ENCODE measurements at places on chromosomes 12 and 14.

DNA sequence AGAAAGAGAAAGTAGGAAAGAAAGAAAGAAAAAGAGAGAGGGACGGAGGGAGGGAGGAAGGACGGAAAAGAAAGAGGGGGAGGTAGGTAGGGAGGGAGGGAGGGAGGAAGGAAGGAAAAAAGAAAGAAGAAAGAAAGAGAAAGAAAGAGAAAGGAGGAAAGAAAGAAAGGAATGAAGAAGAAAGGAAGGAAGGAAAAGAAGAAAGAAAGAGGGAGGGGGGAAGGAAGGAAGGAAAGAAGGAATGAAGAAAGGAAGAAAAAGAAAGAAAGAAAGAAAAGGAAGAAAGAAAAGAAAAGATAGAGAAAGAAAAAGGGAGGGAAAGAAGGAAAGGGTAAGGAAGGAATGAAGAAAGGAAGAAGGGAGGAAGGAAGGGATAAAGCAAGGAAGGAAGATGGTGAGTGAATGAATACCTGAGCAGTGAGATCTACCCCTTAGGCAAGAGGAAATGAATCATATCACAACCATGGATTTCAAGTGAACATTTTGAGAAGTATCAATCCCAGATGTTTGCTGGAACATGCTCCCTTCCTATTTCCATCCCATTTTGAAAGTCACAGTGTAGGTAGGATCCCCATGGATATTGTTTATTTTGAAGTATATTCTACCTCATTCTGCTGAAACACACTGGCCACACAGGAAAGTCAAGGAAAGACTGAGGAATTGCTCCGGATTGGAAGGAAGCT lies 639.4 kb upstream of the TBX3 start:
- no peak for DNase-seq

- DNase-seq, result no peak
These were observed 8.7 kb downstream of the KITLG start for GRCh38 chr12:88571543-88571942.

DNA sequence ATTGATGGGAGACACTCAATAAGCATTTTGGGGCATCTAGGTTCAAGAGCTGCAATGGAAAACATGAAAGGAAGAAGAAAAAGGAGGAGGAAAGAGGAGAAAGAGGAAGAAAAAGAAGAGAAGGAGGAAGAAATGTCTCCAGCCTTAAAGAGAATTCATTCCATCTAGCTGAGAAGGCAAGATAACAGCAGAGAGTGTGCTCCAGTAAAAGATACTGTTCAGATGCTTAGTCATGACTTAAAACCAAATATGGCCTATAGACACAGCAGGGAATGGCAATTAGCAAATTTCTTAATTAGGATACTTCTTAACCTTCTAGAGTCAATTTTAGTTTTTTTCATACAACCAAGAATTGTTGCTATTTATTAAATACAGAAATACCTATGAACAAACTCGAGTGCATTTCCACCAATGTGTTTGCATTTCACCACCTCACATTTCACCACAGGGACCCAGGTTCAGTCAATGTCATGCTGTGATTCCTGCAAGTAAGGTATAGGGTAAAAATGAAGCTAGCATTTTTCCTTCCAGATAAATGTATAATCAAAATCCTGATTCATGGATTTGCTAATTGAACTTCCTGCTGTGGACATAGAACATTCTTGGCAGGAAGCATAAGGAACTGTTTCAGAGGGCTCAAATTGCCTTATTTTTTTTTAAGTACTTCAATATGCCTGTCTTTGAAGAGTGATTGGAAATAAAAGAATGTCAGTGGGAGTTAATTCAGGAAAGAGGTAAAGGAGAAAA lies 177.8 kb downstream of the RPS29 start:
- DNase-seq, result no peak

GRCh38 chr14:93281937-93282336 lies 50.9 kb downstream of the BTBD7 start:
- no peak for DNase-seq

GRCh38 chr12:57850854-57851430 lies 4.4 kb upstream of the CTDSP2 start:
- DNase-seq, result no peak

GRCh38 chr12:75542942-75543341 lies 31.5 kb upstream of the KRR1 start:
- DNase-seq, result no peak

DNA sequence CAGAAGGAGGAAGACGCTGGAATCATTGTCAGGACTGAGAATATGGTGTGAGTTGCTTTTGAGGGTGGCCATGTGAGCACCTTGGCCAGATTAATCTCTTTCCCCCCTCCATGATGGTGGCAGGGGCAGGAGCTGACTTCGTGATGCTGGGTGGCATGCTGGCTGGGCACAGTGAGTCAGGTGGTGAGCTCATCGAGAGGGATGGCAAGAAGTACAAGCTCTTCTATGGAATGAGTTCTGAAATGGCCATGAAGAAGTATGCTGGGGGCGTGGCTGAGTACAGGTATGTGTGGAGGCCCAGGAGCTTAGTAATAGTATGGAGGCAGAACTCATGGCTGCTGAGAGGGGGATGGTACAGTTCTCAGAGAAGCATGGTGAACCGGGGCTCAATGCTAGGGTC lies 4.3 kb downstream of the TINF2 start:
- DNase-seq, result no peak

GRCh38 chr14:105532735-105533141 lies 6.4 kb downstream of the TMEM121 start:
- no peak for DNase-seq

DNA sequence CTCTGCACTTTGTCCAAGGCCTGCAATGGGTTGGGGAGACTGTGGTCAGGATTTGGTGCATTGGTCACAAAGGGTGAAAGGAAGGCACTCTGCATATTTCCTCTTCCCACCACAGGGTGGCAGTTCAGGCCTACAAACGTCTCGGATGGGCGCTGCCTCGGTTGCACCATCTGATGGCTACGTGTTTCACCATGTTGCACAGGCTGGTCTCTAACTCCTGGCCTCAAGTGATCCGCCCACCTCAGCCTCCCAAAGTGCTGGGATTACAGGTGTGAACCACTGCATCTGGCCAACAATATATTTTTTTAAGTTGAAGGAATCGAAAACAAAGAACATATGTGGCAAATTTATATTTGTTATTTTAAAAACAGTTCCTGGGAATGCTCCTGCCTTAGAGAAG lies 35.1 kb downstream of the TMBIM6 start:
- peak; percentile 12 for DNase-seq

DNA sequence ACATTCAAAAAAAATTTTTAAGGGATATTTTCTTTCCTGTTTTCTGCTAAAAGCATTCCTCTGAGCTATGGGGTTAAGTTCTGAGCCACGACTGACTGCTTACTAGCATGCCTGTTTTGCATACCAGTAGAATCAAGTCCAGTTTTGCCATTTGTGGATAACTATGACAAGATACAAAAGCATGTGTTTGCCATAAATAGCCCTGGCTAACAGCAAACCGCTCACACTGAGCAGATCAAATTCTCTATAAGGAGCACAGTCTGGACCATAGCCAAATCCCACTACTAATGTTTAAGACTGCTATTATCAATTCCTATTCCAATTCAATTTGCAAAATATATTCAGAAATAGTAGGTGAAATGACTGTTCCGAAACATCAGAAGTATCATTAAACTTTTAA lies 3.2 kb downstream of the CFL2 start:
- no peak for DNase-seq

DNA sequence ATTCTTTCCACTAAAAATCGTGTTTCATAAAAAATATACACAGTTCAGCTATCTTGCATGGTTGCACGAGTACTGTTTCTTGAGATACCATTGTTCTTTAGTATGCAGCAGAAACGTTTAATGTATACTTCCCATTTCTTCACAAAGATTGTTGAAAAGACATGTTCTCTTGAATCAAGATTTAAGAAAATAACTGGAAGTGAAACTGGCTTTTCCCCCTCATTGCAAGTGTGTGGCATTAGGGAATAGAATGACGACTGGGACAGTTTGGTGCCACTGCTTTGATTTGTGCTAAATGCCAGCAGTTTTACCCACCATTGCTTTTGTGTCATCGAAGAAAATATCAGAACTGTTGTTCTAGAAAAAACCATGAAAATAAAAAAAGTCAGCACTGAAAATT lies 20.3 kb upstream of the DHRS2 start:
- DNase-seq, result no peak

DNA sequence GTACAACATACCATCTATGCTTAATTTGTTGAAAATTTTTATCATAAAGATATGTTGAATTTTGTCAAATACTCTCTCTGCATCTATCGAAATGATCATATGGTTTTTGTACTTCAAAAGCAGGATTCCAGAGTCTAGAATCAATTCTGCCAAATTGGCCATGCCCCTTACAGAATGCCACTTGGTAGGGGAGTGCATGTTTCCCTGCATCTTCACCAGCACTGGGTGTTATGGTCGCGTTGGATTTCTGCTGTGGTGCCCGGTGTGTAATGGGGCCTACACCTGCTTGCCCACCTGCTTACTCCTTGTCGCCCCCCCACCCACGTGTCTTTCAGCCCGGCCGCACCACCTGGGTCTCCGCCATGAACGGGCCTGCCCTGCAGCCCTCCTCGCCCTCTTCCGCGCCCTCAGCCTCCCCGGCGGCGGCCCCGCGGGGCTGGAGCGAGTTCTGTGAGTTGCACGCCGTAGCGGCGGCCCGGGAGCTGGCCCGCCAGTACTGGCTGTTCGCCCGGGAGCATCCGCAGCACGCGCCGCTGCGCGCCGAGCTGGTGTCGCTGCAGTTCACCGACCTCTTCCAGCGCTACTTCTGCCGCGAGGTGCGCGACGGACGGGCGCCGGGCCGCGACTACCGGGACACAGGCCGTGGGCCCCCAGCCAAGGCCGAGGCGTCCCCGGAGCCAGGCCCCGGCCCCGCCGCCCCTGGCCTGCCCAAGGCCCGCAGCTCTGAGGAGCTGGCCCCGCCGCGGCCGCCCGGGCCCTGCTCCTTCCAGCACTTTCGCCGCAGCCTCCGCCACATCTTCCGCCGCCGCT lies 12.3 kb downstream of the SH2B3 start:
- no peak for DNase-seq

DNA sequence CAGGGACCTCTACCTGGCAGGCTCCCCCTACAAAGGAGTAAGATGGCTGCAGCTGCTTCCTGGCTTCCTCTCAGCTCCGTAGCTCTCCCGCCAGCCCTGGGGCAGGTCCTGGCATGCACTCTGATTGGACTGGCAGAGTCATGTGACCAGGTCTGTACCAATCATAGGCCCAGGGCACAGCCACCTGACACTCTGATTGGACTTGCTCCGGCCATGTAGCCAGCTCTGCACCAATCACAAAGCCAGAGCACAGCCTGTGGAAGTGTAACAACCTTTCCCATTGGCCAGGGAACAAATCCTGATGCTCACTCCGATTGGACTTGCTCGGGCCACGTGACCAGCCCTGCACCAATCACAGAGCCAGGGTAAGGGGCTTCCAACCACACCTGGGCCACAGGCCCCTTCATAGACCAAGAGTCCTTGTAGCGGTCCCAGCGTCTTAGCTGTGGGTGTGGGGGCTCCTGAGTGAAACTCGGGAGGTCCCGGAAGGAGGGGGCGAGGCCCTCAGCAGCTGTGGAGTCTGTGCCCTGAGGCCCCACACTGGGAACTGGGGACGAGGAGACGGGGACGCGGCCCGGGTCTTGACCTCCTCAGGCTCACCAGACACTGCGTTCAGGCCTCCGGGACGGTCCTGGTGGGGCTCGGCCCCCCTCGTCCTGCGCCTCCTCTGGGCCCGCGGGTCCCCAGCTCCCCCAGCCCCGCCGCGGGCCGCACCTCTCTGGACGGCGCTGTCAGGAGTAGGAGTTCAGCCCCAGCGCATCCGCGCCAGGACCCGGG lies 210.6 kb downstream of the ADGRD1 start:
- no peak for DNase-seq

DNA sequence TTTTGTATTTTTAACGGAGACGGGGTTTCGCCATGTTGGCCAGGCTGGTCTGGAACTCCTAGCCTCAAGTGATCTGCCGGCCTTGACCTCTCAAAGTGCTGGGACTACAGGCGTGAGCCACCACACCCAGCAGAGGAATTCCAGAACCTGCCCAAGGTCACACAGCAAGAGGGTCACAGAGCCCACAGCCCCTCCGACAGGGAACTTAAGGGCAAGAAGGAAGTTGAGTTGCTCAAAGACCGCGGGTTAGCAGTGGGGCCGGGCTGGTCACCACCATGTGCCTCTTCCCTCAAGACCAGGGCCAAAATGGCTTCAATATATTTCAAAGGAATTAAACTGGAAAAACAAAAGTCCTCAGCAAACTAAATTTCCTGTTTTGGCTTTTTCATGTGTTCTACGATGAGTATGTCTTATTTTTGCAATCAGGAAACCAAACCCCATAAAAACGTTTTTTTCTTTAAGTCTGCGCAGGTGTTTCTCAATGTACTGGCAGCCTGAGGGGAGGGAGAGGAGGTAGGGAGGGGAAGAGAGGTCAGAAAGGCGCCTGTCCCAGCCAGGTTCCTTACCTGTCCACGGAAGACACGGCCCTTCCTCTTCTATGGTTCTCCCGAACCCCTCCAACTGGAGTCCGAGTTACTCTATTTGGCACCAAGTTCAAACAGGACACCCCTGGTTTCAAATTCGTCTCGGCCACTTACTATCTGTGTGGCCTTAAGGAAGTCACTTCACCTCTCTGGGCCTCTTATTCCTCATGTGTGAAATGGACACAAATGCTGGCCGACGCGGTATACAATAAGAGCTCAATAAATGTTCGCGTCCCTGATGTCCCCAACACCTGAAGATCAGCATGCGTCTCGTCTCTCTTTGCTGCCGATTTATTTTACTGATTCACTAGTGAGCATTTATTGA lies 778 bp downstream of the SLC8B1 start:
- no peak for DNase-seq

- no peak for DNase-seq
These were observed 15.0 kb downstream of the GXYLT1 start for GRCh38 chr12:42129595-42130204.

- DNase-seq, result no peak
These were observed 183.5 kb upstream of the CAND1 start for GRCh38 chr12:67085699-67086098.

- DNase-seq, result no peak
These were observed 70.5 kb upstream of the TRIM9 start for GRCh38 chr14:51165415-51165814.

- no peak for DNase-seq
These were observed 5.9 kb downstream of the NEMP1 start for GRCh38 chr12:57072661-57073060.

- no peak for DNase-seq
These were observed 1.2 kb upstream of the WSB2 start for GRCh38 chr12:118061873-118062843.

GRCh38 chr12:18965203-18965602 lies 164.3 kb upstream of the PLEKHA5 start:
- DNase-seq, result no peak

DNA sequence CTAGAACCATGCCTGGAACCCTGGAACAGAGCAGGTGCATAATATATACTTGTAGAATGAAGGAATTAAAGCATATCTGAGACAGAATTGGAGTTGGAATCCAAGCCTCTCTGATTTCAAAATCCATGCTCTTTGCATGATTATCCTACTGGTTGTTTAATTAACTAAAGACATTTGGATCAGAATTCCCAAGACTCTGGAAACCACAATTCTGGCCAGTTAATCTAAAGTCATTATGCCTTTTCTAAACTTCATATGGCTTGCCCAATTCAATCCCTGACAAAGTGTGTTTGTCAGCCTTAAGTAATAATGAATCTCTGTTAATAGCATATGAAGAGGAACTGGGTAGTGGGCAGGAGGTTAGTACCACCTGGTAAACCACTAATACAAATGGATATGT lies 422.6 kb downstream of the ATP23 start:
- DNase-seq, result no peak

- DNase-seq, result no peak
These were observed 68.7 kb downstream of the ARF6 start for GRCh38 chr14:49961270-49962222.

- DNase-seq, result no peak
These were observed 1401.8 kb downstream of the FSCB start for GRCh38 chr14:43105305-43105704.
